Suppressor macrophage treated with lipopolysaccharide for 1 hour (primary cell): ENCODE measurements at places on chromosomes 1 and 21.

GRCh38 chr1:243849421-243850201, 432 bp downstream of the AKT3 start:
- peak; percentile 60 for DNase-seq

- no peak for DNase-seq
Measured at GRCh38 chr1:231265379-231265778, 24.4 kb downstream of the GNPAT start.

DNA sequence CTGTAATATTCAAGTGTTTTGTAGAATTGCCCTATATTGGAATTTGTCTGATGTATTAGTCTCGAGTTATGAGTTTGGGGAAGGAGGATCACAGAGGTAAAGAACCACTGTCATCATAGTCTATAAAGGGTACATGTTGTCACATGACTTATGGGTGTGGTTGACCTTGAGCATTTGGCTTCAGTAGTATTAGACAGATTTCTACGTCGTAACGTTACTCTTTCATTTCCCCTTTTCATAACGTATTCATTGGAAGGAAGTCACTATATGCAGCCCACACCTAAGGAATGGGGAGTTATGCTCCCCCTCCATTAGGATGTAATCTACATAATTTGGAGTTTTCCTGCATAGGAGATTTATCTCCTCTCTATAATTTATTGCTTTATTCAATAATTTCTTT, 110.1 kb upstream of the VAV3 start:
- peak; percentile 40 for DNase-seq

- no peak for DNase-seq
Measured at GRCh38 chr1:10685196-10685807, 111.1 kb downstream of the CASZ1 start.

- peak; percentile 72 for DNase-seq
Measured at GRCh38 chr1:44460107-44460882, 55.2 kb downstream of the RNF220 start.

- no peak for DNase-seq
Measured at GRCh38 chr1:168141871-168142385, 5.2 kb upstream of the GPR161 start.

- DNase-seq: no peak
Measured at GRCh38 chr1:12447849-12448312, 170.1 kb downstream of the DHRS3 start.

DNA sequence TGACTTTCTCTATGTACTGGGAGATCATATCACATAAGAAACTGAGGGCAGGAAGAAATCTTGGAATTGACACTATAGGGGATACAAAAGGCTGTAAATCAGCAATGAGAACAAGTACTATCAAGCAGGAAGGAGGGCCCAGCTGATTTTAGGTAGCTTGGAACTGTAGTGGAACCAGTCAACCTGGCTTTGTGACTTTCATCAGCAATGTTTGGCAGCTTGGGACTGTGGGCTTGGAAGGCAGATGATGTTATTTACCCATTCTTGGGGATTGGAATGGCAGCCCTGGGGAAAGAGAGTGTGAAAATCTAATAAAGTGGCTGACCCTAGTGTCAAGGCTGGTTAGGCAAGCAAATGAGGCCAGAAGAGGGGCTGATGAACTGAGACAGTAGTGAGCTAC, 1073.3 kb downstream of the ADGRL2 start:
- no peak for DNase-seq

GRCh38 chr21:28775071-28775470, 217.6 kb downstream of the LTN1 start:
- DNase-seq: no peak

- no peak for DNase-seq
Measured at GRCh38 chr1:216560527-216560926, 137.3 kb upstream of the USH2A start.
